Right cardiac atrium (tissue), 5 donors: ENCODE measurements at places on chromosomes 5 and 9. TPM values are rescaled to one million over a fixed set of nuclear protein-coding genes. Genes with fewer than 3 reads are reported as not detected.
A peak's percentile ranks its signal among the peaks of the same experiment; 100 is the strongest.

The RNF183 gene
- polyA plus RNA-seq = not detected

The CPLANE1 gene
- 2.3 TPM for polyA plus RNA-seq

The MAMDC2 gene
- polyA plus RNA-seq = 11.5 TPM

The SPATA31A3 gene
- not detected for polyA plus RNA-seq

The DCAF10 gene
- 7.7 TPM for polyA plus RNA-seq

The IL9 gene
- not detected for polyA plus RNA-seq

The NEURL1B gene
- polyA plus RNA-seq = 16.7 TPM

DNA sequence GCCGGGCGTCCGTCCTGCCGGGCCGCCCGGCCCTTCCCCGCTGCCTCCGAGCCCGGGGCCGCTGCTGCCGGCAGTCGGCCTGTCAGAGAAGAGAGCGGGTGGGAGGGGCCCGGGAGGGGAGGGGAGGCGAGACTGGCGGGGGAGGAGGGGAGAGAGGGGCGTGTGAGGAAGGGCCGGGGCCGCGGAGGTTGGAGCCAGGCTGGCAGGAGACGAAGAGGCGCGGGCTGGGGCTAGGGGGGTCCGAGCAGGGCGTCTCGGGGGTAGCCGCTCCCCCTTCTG is 570 bp downstream of the CREBRF start:
- no peak for DNase-seq

- no peak for DNase-seq
These were observed 21.3 kb downstream of the PTTG1 start for GRCh38 chr5:160442824-160443431.

DNA sequence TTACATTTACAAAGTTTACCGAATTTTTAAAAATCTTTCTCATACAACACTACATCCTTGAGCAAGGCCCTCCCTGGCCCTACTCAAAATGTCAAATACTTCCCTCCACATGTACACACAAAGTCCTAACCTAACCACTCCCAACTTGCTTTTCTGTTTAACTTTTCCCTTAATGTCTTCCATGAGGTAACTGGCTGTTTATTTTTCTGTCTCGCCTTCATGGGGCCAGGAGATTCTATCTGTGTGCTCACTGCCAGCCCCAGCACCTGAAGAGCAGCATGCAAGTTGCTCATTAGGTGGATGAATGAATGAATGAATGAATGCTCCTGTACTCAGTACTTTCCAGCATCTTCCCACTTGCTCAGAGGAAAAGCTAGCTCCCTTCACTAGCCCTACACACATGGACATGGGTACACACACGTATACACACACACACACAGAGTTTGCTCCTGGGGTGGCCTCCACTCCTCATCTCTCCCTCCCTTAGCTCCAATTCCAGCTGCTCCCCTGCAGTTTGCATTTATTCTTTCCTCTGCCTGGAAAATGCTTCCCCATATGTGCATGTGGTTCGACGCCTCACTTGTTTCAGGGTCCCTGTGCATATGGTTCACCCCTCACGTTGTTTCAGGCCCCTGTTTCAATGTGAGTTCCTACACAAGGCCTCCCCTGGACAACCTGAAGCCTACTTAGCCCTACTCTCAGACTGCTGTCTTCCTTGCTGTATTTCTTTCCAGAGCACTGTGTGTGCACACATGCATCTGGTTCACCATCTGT is 165.2 kb downstream of the ROR2 start:
- no peak for DNase-seq

DNA sequence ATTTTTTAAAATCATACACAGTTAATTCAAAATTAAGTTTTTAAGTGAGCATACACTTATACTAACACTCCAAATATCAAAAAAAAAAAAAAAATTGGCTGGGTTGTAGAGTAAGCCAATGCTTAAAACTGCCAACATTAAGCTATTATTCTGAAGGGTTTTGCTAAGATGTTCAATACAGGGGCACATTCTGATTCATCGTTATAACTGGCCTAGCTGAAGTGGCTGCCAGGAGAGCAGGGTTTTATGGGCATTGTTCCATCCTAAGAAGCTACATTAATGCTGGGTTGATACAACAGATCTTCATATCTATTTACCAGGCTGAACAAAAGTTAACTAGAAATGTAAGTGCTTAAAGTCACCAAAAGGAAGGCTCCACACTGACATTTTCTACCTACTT is 13.4 kb downstream of the ELAVL2 start:
- no peak for DNase-seq

GRCh38 chr9:124239249-124240073 is 18.3 kb upstream of the NEK6 start:
- DNase-seq = no peak

DNA sequence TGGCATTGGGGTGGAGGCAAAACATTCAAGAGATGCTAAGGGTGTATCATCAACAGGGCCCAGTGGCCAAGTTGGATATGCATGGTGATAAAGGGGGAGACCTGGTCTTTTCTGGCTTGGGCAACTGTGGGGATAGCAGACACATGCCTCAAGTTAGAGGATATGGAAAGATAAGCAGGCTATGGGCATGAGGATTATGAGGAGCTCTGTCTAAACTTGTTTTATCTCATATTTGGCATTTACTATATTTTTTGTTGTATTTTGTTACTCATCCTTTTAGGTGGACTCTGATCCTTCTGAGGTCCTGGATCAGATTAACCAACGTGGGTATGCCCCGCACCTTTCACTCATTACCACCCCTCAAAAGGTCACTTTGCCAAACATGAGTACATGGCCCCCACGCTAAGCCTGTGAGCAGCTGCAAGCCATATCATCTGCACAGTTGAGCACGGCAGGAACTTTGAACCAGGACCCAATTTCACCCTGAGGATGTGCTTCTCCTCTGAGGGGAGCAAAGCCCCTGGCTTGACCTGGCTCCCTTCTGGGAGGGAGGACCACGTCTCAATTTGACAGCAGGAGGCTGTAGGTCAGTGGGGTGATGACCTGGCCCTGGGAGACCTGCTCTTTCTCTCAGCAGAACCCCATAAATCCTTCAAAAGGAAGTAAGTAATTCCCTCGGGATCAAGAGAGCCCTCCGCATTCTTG is 71.1 kb upstream of the CD180 start:
- DNase-seq = peak; percentile 72

- no peak for DNase-seq
These were observed 56.9 kb downstream of the AHRR start for GRCh38 chr5:378301-378891.

DNA sequence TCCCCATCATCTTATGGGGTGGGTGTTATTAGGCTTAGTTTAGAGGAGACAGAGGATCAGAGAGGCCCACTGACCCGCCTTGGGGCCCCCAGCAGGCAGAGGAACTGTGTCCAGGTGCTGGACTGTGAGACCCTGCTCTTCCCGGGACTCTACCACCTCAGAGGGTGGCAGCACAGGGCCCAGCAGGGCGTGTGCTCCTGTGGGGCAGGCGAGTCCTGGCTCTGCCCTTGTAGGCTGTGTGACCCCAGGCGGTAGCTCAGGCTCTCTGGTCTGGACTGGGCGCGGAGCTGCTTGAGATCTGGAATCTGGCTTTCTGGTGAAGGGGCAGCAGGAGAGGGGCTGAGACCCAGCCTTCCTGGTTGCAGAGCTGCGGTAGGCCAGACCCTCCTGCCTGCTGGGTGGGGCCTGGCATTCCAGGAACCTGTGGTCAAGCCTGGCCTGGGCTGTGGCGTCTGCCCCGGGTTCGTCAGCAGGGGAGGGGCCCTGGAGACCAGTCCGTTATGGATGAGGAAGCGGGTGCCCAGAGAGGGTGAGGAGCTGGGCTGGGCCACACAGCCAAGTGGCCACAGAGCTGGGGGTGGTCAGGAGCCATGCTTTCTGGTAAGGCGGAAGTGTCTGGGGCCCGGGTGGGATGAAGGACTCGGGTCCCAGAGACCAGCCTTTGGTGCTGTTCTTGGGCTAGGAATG is 46.5 kb downstream of the RXRA start:
- DNase-seq = peak; percentile 77

DNA sequence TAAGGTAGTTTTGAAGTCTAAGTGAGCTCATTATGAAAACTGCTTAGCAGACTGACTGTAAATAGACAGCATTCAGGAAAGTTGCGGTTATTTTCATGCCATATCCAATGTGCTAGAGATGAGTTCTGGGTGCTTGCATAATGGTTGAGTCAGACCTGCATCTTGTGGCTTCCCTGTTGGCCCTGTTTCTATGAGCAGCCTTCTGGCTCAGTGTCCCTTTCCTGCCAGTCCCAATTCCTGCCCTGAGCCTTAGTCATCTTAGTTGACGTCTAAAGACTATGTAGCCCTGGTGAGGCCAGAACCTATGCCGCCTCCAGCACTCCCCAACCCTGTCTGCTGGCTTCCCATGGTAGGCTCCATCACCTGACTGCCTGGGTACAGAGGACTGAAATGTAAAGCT is 76.3 kb upstream of the TNFSF8 start:
- no peak for DNase-seq

- no peak for DNase-seq
These were observed 37.1 kb upstream of the LRRC14B start for GRCh38 chr5:154236-154635.

- no peak for DNase-seq
These were observed 60.2 kb downstream of the FBXW11 start for GRCh38 chr5:171946000-171946781.

DNA sequence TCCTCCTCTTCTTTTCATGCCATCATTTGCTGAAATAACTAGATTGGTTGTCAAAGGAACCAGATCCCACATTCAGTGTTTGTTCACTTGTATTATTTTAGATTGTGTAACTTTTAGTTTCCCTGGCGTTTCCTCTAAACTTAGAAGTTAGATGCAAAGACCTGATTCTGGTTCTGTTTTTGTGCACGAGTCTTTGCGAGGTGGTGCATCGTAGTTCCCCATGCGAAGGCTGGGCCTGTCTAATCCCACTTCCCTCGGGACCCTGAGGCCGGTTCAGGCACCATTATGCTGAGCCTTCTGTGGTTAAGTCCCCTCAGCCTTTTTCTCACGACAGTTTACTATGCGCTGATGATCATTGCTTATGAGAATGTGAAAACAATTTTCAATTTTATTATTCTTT is 219.1 kb upstream of the OTULINL start:
- DNase-seq = peak; percentile 60

DNA sequence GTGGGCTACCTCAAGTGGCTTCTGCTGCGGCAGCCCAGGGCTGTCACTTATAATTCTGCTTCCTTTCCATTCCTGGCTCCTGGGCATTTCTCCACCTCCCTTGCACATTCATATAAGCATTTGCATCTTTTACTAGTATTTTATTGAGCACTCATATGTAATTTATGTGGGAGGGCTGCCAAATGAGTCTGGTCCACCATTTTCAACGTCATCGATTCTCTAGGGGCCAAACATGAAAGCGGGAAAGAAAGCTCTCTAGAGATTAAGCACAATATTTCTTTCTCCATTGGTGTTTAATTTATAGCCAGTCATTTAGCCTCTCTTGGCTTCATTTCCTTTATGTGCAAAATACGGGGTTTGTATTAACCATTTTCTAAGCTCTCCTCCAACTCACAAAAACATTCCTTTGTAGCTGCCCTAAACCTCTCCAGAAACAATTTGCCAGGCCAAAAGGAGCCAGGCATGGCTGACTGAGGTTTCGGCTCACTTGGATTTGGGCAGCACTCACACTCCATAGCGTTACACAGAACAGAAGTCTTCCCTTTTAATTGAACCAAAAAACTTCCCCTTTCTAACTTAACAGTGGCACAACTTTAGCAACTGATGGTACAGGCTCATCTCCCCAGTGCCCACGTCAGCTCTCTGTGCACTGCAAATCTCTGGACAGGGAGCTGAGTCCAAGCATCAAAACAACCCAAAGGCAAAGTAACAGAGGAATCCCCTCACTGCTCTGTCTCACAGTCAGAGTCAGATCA is 183.5 kb downstream of the ROR2 start:
- DNase-seq = no peak
